Right lobe of liver (tissue), 6 donors: ENCODE measurements at places on chromosomes 6 and 20.

DNA sequence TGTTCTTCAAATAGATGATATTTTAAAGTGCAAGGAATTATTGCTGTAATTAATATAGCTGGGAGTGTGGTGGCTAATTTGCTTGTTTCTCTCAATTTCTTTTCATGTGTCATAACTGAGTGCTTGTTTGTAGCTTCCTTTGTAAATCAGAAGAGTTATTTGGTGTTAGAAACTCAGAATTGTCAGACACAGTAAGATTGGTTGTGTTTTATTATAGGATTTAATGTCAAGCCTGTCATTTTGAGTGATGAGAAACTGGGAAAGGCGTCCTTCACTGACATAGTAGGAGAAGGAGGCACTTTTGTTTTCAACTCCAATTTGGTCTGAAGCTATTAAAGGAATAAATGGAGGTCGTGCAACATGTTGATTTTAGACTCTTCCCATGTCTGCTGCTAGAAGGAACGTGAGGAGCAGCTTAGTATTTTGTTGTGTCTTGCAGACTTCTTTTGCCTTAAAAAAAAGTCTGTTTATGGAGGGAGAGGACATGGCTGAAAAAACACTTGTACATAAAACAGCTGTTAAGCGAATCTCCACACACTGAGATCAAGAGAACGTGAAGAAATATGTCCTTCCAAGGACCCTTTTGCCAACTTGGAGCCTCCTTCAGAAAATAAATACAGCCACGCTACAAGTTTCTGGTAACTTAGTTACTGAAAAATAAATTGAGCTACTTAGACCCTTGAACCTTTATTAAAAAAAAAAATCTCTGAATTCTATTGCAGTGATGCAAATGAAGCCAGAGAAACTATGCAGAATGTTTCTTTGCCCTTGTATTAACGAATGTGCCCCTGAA, 59.5 kb downstream of the BMP6 start:
- DNase-seq, result no peak

GRCh38 chr6:45478240-45478639, 100.5 kb upstream of the SUPT3H start:
- DNase-seq, result no peak

GRCh38 chr6:113103634-113104361, 753.3 kb upstream of the MARCKS start:
- DNase-seq, result no peak

DNA sequence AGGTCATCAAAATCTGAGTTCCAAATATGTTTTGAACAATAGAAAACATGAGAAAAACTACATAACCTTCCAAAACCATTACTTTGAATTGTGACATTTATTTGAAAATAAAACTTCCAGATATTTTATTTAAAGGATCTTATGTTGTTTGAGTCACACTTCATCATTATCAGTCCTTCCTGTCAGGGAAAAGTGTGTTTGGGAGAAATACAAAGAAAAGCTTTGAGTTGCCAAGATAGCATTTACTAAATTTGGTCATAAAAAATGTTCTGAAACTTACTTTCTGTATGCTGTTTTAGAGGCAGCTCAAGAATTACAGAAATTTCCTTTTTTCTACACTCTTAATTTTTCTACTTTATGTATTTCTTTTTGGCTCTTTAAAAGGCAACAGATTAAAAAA, 208.2 kb upstream of the RIN2 start:
- DNase-seq, result no peak

DNA sequence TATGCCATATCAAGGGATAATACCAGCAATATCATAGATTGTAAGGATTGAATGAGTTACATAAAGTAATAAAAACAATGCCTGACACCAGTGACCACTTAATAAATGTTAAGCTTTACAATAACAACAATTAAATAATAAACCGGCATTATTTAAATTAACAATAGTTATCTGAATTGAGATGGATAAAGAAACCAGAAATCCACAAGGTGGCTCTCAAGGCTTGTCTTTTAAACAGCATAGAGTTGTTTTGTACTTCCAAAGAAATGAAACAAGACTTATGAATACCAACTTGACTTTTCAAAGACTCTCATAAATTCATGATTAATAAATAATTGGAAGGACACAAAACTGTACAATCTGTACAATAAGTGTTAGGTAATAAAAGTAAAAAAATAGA, 203.1 kb downstream of the ASCC3 start:
- DNase-seq, result no peak

DNA sequence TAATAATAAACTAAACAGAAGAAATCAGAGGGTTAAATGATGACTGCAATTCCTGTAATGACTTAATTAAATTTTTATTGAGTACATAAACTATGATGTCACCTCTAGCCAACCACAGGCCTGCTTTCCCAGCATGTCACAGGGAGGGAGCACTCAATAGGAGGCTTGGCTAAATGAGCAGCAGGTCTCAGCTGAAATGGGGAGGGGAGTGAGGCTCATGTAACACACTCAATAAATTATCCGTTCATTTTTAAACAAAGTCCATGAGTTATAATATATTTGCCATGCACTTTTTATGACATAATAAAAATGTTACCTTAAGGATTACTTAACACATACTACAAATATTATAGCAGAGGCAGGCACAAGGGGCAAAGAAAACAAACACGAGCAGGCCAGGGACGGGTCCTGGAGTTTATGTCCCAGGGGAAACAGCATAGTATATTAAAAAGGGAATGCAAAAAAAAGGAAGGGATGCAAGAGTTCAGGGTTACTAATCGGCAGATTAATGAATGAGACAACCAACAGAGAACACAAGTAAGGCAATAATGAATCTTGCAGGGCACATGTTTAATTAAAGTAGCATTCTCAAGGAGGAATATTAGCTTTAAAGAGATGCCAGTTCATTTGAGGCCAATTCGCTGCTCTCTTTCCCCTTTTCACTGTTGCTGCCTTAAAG, 27.1 kb upstream of the FAM83C start:
- no peak for DNase-seq

GRCh38 chr20:11454966-11455799, 462.5 kb upstream of the BTBD3 start:
- no peak for DNase-seq

GRCh38 chr6:21228876-21229460, 364.6 kb upstream of the SOX4 start:
- no peak for DNase-seq

DNA sequence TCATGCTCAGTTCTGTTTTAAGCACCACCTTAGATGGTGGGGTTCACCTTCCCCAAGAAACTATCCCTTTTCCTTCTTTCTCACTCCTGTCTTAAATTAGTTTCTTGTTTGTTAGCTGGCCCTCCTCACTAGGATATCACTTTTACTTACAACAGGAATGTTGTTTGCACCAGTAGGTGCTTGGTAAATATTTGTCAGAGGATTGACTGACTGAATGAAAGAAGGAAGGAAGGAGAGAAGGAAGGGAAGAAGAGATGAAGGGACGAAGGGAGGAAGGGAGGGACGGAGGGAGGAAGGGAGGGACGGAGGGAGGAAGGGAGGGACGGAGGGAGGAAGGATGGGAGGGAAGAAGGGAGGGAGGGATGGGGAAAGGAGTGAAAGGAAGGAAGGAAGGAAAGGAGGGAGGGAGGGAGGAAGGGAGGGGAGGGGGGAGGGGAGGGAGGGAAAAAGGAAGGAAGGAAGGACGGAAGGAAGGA, 505 bp upstream of the KCNK15 start:
- no peak for DNase-seq

- DNase-seq, result no peak
Observed at GRCh38 chr6:157666729-157667128, 156.3 kb upstream of the SNX9 start.

DNA sequence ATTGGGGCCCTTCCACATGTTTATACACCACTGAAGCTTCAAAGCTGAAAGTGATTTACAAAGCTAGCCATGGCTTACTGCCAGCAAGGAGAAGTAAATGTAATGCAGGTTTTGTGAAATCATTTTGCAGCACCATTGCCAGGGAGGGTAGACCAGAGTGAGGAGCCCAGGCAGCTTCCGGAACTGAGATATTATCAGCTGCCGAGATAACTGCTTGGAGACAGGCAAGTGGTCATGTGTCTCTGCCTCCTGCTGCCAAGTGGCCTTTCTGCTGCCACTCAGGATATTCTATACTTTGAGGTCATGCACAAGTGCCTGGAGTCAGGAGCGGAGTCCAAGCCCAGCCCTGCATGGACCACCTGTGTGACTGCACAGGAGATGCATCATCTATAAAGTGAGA, 160.2 kb downstream of the SYNDIG1 start:
- DNase-seq, result no peak

DNA sequence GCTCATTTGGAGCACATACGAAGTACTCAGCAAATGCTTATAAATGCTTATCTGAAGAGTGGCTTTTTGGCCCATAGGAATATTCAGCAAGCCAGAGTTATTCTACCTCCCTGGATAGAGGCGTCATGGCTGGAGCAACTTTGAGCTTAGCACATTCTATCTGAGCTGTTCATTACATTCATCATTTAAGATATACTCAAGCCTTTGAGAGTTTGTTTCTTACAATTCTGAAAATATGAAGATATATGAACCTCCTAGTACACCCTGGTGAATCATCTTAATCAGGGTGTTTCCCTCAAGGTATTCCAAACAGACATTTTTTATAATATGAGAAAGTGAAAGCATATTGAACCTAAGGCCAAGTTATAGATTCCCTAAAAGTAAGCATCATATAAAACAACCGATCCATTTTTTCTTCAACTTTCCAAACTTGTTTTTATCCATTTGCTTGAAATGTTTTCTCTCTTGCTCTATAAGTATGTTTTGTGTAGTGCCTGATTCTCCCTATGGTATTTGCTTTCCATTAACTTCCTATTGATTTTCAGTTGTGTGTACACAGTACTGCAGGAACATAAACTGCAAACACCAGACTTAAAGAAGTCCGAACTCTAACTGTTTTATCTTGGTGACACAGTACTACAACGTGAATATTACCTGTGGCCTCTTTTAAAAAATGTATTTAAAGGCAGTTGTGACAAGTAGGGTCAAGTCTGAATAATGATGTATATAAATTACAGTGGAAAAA, 139.7 kb upstream of the PTPRK start:
- DNase-seq, result no peak

- no peak for DNase-seq
Observed at GRCh38 chr6:47679322-47679906, 19.0 kb upstream of the ADGRF4 start.

DNA sequence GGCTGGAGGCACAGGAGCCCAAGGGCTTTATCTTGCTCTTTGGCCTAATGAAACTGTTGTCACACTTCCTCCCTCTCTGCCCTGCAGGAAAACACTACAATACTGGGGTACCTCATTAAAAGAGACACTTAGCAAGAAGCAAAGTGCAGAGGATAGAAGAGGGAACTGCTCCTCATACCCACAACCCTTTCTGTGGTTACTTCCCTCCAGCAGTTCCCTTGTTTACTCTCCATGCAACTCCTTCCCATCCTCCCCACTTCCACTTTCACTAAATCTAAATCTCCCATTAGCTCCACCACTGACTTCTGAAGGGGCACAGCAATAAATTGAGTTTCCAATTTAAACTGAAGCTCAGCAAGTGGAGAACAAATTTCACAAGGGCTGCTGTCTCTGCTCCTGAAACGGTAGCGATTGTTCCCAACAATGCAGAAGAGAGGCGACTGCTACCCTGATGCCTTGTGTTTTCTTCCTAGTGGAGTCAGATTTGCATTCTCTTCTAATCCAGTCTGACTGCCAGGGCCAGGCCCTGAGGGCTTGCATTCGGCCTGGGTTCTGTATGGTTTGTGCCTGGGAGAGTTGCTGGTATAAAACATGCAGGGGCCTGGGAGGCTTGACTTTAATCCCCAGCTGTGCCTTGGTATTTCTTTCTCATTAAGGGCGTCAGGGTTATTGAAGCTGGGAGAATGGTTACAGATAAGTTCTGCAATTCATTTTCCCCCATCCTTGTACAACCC, 454.7 kb downstream of the TFAP2B start:
- no peak for DNase-seq

- DNase-seq, result no peak
Observed at GRCh38 chr20:50136822-50137599, 16.5 kb downstream of the PEDS1 start.

GRCh38 chr6:84390334-84390733, 162.9 kb upstream of the CEP162 start:
- no peak for DNase-seq

GRCh38 chr20:4116091-4116490, 100.7 kb upstream of the RNF24 start:
- DNase-seq, result no peak

DNA sequence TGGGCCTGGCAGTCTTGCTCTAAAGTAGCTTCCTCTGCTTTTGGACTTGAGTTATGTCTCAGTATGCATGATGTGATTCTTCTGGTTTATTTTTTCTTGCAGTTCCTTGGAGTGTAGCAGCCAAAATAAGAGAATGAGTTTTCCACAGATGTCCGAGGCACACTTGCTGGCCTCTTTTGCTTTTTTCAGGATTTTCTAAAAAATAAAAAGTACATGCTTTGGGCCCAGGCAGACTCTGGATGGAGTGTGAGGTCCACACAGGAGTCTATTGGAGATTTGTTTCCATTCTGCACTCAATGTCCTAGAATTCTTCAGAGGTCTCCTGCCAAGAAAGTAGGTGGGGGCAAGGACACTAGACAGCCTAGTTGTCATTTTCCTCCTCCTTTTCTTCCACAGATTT, 477.6 kb downstream of the EPM2A start:
- no peak for DNase-seq

GRCh38 chr6:157561929-157562810, 181.2 kb downstream of the ZDHHC14 start:
- DNase-seq, result no peak

DNA sequence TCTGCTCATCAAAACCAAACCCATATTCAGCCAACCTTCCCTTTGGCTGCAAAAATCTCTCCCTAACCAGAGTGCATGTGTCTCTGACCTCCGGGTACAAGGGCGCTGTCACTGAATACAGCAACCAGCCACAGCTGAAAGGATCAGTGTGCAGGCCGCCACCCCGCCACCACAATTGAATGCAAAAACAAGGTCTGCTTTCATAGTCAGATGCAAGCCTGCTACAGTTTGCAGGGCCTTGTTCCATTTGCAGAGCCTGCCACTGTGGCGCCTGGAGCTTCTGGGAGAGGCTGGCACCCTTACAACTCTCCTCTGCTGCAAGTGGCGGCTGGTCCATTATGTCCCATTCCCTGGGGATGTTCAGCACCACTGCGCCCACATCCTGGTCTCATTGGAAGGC, 23.5 kb downstream of the MDGA1 start:
- DNase-seq, result no peak
